ENCODE measurements at places on chromosomes 3 and 15.
A peak's percentile ranks its signal among the peaks of the same experiment; 100 is the strongest.

GRCh38 chr3:134163096-134163495 is 87.6 kb downstream of the RYK start:
- DNase-seq = no peak

DNA sequence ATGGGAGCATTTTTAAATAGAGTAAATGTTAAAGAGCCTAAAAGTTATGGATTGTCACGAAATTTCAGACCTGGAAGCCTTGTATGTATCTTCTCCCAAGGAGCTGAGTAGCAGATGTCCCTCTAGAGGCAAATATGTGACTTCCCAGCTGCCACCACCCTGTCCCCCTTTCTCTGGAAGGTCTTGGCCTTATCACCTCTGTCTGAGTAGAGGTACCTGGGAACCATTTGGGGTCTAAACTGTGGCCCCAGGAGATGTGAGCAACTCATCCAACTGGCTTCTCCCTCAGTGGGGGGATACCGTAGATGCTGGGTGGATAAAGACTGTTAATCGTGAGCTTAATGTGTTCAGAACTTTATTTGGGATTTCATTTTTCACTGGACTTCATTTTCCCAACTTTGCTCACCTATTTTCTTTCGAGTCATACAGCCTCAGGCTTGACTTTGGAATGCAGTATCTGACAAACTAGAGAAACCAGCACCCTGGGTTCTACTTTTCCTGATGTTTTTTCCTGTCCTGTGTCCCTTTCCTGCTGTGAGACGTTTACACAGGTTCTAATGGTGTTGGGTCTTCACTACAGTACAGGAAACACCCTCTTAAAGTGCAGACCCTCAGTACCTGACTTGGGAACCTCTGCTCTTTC is 53.3 kb upstream of the CCR4 start:
- DNase-seq = no peak

- DNase-seq = no peak
Observed at GRCh38 chr15:80760960-80761359, 18.2 kb upstream of the CEMIP start.

DNA sequence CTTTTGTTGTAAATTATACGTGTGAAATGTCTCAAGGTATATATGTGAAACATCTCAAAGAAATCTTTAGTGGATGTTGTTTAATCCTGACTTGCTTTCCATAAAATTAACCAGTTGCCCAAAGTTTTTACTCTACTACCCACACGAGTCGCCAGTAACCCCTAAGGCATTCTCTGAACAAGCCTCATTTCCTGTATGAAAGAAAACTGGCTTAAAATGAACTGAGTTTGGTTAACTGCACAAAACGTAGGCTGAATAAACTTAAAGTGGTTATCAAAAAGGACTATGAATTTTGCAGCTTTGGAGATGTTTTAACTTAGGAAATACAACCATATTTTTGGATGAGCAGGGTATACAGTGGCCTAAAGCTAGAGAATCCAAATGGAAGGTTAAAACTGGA is 2.7 kb upstream of the APPL1 start:
- DNase-seq = no peak

DNA sequence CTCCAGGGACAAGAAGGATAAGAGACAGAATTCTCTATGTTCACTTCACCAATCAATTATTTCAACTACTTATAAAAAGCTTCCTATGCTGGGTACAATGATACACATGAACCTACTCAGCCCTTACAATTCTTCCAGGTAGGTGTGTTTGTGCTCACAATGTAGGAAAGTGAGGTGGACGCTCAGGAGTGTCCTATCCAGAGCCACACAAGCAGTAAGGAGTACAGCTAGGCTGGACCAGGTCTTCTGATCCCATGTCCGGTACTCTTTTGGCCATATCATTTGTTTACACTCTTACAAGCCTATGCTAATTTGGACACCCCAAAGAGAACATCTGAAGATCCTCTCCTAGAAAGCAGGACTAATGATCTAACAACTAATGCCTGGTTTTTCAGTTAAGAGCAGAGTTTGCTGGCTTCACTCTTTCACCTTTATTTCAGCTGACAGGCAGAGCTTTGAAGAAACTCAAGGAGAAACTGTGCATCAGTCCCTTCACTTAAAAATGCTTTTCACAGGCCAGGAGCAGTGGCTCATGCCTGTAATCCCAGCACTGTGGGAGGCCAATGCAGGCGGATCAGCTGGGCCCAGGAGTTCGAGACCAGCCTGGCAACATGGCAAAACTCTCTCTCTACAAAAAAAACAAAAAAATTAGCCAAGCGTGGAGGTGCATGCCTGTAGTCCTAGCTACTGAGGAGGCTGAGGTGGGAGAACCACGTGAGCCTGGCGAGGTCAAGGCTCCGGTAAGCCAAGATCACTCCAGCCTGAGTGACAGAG is 27.5 kb downstream of the IGF2BP2 start:
- no peak for DNase-seq

DNA sequence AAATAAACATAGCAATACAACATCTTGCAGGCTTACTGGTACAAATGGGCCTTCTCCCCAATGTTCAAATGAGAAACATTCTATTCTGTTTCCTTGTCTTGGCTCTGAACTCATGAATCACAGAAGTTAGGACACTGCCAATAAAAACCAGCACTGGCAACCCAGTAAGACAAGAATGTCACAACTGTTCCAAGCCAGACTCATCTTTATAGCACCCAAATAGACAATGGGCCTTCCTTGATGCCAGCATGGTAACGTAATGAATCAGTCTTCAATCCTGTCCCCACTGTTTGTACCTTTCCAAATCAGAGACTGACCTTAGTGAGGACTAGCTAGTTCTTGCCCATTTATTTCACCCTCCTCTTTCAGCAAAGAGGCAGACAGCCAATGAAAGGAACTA is 14.1 kb upstream of the RPS17 start:
- DNase-seq = no peak

- peak; percentile 55 for DNase-seq
Observed at GRCh38 chr3:118817748-118818165, 216.9 kb downstream of the IGSF11 start.

DNA sequence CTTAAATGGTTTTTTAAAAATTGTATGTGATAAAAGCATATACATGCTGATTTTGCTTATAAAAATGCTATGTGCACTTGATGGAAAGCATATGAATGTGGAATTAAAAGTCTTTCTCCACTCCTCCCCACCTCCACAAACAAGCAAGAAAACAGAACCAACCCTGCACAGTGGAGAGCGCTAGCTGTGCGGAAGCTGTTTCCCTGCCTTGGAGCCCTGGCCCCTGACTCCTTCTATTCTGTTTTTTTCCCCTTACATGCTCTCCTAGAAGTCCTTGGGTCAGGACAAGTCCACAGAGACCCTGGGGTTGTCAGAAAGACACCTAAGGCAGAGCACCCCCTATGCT is 64.2 kb downstream of the BOC start:
- DNase-seq = peak; percentile 42

DNA sequence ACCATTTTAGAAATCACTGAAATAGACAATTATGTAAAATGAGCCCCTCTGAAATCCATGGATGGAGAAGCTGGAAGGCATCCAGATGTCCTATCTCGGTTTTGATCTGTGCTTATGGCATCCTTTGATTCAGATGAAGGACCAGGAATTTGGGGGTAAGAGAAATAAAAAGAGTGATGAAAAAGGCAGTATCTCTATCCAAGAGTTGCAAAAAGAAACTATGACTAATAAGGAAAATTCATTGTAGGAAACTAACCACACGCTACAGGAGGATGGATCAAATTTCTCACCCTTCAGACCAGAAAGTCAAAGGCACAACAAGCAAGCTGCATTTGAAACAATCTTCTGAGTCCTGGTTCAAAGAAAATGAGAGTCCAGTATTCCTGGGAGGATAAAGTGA is 34.8 kb downstream of the SRGAP3 start:
- DNase-seq = no peak

GRCh38 chr15:38614621-38615020 is 50.0 kb upstream of the RASGRP1 start:
- no peak for DNase-seq

GRCh38 chr15:48963524-48964113 is at the start of gene SHC4:
Gene SHC4, minus strand, starts transcription at chr15:48963919. Its CDS starts 904 bp downstream, at chr15:48963015.
- DNase-seq = peak; percentile 40

DNA sequence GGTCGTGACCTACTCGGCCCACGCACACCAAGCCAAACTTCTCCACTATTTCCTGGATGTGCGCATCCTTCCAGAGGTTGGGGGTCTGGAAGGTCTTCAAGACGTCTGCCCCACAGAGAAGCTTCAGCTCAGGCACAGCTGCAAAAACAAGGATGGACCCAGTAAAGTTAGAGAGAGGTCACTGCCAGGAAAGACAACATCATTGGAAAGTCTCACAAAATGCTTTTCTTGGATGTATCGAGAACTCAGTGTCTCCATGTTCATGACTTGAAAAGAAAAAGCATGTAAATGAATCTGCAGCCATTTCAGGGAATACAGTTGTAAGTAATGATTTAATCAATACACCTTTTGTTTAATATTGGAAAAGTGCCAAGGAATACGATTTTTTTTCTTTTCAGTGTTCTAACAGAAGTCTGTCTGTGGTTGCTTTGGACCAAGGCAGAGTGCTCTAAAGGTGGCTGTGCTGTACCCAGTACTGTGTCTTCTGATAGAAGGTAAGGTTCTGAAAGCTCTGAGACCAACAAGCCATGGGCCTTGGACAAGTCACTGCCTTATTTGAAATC is 21.8 kb upstream of the RBP1 start:
- DNase-seq = no peak

- peak; percentile 46 for DNase-seq
Observed at GRCh38 chr15:92899601-92899947, 550 bp upstream of the CHD2 start.

DNA sequence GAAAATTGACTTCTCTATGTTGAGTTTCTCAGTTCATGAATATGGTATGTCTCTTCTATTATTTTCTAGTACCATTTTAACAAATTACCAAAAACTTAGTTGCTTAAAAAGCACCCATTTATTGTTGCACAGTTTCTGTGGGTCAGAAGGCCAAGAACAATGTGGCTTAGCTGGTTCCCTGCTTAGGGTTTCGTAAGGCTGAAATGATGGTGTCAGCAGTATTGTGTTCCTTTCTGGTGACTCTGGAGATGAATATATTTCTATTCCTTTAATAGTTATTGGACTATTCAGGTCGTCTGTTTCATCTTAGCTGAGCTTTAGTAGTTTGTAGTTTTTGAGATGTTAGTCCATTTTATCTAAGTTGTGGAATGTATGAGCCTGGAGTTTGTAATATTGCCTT is 44.9 kb downstream of the IL1RAP start:
- DNase-seq = peak; percentile 57

- DNase-seq = peak; percentile 66
Observed at GRCh38 chr3:10357592-10358308, 36.8 kb upstream of the SEC13 start.

GRCh38 chr3:62151591-62151990 is 221.8 kb downstream of the FEZF2 start:
- DNase-seq = no peak

DNA sequence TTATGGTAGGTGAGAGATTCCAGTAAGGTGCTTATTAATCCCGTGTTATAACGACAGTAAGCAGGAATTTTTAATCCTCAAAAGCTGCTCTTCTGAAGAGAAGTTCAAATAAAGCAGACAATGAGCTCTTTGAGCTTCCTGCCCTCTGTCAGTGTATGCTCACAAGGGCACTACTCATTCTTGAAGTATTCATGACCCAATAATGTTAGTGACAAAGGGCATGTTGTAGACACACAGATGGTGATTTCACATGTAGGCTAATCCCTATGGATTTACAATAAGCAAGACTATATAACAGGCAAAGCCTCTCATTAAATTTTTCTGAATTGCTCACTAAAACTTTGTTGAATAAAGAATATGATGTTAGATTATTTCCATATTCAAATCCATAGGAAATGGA is 578.6 kb downstream of the RSL24D1 start:
- no peak for DNase-seq

- no peak for DNase-seq
Observed at GRCh38 chr3:178676077-178676476, 139.8 kb downstream of the KCNMB2 start.

DNA sequence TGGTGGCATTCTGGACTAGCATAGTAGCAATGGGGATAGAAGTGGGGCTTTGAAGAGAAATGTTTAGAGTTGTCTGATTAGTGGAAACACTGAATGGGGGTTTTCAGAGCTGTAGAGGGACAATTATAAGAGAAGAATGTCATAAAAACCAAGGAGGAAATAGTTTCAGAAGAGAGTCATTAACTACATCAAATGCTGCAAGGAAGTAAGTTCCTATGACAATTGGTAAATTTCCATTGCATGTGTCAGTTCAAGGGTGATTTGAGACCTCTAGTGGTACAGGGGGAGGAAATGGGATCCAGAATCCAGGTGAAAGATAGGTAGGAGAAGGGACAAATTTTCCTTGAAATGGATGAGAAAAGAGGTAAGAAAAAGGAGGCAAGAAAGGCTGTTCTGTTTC is 68.3 kb upstream of the TBC1D5 start:
- DNase-seq = no peak
